ENCODE measurements at places on chromosomes 4 and X.
A peak's percentile ranks its signal among the peaks of the same experiment; 100 is the strongest.

DNA sequence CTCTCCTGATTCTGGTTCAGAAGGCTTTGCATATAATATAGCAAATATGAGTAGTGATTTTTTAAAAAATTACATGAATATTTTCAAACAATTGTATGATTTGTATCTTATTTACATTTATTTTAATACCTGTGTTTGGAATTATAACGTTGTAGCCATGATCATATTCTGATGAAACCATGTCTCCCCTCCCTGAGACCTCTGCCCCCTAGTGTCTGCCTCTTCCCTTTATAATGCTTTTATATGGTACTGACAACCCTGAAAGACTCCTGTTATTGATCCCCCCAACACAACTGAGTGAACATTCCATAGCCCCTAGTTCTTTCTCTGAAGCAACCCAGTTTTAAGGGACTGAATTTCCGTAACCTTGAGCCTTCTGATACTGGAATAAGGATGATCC is 187.4 kb downstream of the SOX3 start:
- no peak for DNase-seq

GRCh38 chr4:6999172-7000086 is 43.7 kb upstream of the TADA2B start:
- DNase-seq: no peak

- DNase-seq: no peak
Observed at GRCh38 chrX:43728966-43729365, 72.9 kb downstream of the MAOA start.

- no peak for DNase-seq
Observed at GRCh38 chrX:9745417-9746115, 20.1 kb downstream of the GPR143 start.

DNA sequence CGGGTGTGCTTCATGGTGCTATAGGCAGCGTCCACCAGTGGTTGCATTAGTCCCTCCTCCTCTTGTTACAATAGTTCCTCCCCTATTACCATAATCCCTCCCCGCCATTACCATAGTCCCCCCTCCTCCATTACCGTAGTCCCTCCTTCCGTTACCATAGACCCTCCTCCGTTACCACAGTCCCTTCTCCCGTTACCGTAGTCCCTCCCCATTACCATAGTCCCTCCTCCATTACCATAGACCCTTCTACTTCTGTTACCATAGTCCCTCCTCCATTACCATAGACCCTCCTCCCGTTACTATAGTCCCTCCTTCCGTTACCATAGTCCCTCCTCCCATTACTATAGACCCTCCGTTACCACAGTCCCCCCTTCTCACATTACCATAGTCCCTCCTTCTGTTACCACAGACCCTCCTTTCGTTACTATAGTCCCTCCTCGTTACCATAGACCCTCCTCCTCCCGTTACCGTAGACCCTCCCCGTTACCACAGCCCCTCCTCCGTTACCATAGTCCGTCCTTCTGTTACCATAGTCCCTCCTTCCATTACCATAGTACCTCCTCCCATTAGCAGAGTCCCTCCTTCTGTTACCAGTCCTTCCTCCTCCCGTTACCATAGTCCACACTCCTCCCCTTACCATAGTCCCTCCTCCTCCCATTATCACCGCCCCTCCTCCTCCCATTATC is 129.6 kb downstream of the DHRSX start:
- DNase-seq: peak; percentile 31

GRCh38 chr4:1834047-1834775 is 21.7 kb downstream of the LETM1 start:
- peak; percentile 27 for DNase-seq

DNA sequence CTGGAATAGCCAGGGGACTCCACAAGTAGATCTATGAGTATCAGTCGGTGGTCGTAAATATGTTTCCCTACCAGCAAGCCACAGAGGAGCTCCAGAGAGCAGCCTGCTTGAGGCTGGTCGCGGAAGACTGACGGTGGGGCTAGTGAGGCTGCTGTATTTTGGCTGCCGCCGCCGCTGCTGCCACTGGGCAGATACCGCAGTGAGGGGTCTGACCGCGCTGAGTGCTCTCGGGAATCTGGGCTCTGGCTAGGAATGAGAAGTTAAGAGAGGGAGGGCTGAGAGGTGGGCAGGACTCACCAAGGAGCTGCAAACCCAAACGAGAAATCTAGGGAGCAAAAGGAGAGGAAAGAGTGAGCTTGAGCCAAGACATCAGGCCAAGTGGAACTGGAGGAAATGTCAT is at the start of gene EXOC1L:
EXOC1L (plus strand) TSS at position 157 of the 400 bp plus-strand sequence; CDS start at position 394, 237 bp downstream.
- DNase-seq: peak; percentile 22

GRCh38 chrX:40449396-40449795 is 131.4 kb upstream of the ATP6AP2 start:
- no peak for DNase-seq

DNA sequence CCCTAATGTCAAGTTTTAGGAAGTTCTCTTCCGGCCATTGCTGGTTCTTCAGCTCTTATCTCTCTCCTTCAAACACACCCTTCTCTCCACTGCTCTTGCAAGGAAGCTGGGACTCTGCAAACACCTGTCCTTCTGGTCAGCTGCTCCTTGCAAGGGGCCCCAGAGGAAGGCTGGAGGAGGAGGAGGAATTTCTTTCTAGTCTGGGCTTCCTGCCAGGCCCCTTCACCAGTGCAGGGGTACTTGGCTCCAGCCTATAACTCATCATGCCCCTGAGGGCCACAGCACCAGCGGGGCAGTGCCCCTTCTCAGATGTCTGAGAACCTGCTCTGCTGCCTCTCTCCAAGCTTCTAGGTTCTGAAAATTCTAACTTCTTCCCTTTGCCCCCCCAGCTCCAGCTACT is 46.7 kb downstream of the REELD1 start:
- DNase-seq: no peak

DNA sequence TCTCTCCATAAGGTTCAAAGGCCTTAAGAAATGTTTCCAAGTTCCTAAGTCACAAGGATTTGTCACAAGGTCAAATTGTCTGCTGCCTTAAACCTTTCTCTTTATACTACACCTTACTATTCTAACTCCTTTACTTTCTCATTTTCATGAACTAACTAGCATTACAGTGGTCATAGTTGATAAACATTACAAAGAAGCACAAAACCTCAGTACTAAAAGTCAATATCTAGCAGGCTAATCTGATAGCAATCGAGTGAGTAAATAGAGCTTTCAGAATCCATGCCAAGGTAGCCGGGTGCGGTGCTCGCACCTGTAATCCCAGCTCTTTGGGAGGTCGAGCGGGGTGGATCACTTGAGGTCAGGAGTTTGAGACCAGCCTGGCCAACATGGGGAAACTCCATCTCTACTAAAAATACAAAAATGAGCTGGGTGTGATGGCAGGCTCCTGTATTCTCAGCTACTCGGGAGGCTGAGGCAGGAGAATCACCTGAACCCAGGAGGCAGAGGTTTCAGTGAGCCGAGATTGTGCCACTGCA is 510.0 kb downstream of the GBA3 start:
- DNase-seq: no peak

- DNase-seq: no peak
Observed at GRCh38 chr4:6134612-6135220, 65.6 kb downstream of the JAKMIP1 start.

GRCh38 chr4:153060196-153060595 is 124.1 kb downstream of the FHDC1 start:
- no peak for DNase-seq

DNA sequence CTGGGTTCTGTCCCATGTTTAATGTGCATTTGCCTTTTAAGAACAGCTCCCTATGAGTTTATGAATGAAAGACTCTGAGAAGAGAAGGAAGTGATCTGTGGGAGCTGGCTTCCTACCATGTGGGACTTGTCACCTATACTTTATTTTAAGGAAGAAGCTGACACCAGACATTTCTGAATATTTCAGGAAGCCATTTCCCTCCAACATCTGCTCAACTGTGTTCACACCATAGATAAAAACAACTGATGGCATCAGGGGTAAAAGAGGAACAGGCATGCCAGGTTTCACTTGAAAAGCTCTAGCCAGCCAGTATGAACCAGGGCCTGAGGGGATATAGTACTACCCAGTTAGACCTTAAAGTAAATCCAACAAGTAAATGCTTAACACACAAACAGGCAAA is 116.0 kb downstream of the COL4A6 start:
- DNase-seq: no peak

DNA sequence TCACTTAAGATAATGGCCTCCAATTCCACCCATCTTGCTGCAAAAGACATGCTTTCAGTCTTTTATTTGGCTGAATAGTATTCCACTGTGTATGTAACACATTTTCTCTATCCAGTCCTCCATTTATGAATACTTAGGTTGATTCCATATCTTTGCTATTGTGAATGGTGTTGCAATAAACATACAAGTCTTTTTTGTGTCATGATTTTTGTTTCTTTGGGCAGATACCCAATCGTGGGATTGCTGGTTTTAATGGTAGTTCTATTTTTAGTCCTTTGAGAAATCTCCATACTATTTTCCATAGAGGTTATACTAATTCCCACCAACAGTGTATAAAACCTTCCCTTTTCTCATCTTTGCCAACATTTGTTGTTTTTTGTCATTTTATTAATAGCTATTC is 180.9 kb downstream of the SMIM20 start:
- no peak for DNase-seq

DNA sequence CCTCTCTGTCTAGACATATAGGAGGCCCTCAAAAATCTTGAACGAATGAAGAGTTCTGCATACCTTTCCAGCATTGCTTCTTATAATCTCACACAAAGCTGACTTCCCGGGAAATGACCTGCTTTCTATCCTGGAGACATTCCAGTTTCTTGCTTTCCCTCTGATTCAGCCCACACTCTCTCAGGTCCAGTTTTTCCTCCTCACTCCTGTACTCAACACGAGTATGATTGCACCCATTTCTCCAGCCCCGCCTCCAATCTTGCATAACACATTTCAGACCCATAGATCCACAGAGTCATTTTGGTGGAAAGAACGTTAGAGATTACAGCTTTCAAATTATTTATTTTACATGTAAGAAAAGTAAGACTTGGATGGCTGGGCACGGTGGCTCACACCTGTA is 127.5 kb upstream of the TLR3 start:
- DNase-seq: no peak

DNA sequence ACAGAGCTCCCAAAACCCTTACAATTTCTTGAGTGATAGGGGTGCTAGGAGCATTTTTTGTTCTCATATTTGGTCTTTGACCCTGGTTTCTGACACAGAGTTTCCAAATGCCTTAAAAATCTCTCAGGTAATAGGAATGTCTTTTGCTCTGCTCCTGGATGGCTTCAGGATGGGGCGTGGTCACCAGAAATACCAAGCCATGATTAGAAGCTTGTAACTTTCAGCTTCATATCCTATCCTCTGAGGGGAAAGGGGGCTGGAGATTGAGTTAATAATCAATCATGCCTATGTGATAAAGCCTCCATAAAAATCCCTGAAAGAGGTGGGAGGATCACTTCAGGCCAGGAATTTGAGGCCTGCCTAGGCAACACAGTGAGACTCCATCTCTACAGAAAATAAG is 34.6 kb upstream of the IL9R start:
- DNase-seq: no peak

GRCh38 chr4:105551965-105552746 is at the start of gene ARHGEF38:
Gene ARHGEF38 (plus strand): TSS chr4:105552620. CDS start chr4:105552766, 146 bp downstream.
- peak; percentile 43 for DNase-seq

GRCh38 chr4:28449085-28449484 is 1588.4 kb downstream of the STIM2 start:
- DNase-seq: no peak

- peak; percentile 61 for DNase-seq
Observed at GRCh38 chr4:151325111-151325948, at the start of gene SH3D19. Gene SH3D19 (minus strand): TSS chr4:151325605. CDS start chr4:151325352, 253 bp downstream.

DNA sequence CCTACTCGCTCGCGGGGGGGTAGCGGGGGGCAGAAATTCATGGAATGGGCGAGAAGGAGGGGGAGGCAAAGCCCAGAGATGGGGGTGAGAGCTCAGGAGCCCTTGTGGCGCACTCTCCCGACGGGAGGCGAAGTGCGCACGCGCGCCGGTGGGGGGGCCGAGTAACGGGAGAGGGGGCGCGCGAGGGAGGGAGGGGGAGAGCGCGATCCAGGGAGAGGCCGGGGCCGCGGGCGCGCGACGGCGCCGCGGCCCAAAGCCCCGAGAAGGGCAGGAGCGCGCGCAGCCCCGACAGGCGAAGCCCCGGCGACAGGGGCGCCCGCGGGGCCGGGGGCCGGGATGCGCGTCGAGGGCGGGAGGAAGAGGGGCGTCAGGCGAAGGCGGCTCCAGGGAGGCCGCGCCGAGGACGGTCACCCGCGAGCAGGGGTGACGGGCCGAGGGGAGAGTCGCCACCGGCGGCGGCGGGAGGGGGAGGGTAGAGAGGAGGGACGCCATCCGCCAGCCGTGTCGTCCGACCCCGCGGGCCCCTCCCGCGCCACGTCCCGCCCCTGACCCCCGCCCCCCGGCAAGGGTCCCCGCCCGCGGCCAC is 421 bp downstream of the MECP2 start:
- peak; percentile 74 for DNase-seq

- no peak for DNase-seq
Observed at GRCh38 chr4:81378386-81378785, 93.3 kb downstream of the RASGEF1B start.

GRCh38 chr4:32689518-32689917 is 1969.3 kb downstream of the PCDH7 start:
- no peak for DNase-seq

DNA sequence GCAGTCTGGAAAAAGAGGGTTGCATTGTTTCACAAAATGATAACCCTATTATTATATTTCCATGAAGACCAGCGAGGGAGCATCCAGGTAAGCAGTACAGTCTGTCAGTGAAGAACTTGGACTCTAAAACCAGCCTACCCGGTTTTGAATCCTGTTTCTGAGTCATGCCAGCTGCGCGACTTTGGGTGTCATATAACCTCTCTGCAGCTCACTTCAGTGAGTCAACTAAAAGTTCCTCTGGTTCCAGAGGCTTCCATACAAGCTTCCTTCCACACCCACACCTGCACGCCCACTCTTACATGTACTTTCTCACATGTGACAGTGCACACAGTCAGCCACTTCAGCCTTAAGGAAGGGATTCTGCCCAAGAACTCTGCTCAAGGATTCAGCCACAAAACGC is 49.8 kb upstream of the PRPS2 start:
- DNase-seq: no peak

GRCh38 chrX:111355523-111356115 is 56.4 kb downstream of the DCX start:
- DNase-seq: no peak

- no peak for DNase-seq
Observed at GRCh38 chr4:78414116-78414515, 137.5 kb upstream of the ANXA3 start.

GRCh38 chrX:150768132-150768485 is 74.9 kb downstream of the MTMR1 start:
- DNase-seq: no peak

DNA sequence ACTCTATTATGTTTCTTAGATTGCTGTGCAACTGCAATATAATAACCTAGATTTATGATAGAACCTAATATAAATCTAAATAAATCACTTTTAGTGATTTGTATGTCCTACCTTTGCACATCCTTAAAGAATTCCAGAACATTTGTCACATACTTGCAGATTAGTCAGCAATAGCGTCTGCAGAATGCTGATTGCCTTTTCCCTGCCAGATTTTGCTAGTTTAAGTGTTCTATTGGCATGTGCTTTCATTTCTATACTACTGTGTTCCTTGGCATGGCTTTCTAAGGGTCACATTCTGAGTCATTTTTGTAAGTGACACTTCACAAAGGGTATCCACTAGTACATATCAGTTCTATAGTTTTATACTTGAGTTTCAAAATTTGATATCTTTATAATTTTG is 303.1 kb upstream of the GIMD1 start:
- DNase-seq: no peak

Data from left kidney (tissue), 8 donors.